ENCODE measurements at places on chromosomes 6 and 20. TPM values are rescaled to one million over a fixed set of nuclear protein-coding genes. Genes with fewer than 3 reads are reported as not detected.

DNA sequence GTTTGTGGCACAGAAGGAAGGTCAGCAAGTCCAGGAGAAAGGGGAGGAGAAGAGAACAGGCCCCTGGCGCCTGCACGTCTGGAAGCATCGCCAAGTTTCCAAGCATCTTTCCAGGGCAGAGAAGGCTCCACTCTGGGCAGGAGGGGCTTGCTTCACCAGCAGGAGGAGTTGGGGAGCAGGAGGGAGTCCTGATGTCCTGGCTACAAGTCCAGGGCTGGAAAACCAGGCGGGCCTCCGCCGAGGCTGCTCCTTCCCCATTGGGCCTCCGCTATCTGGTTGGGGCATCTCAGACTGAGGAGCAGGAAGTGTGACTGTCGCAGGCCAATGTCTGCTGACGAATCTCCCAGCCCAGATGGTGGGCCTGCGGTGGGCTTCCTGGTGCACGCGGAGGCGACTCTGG is 421.9 kb downstream of the PREX1 start:
- no peaks in the 10 kb centered on the region for H3K27me3 ChIP-seq
- DNase-seq = no peak
- H3K4me3 ChIP-seq = no peak overlapping the region
- peaks cover 3% of the 10 kb centered on the region for H3K4me1 ChIP-seq
- H3K36me3 ChIP-seq = no peaks in the 10 kb centered on the region

- peak overlapping the region; percentile 71 for H3K27ac ChIP-seq
- H3K27me3 ChIP-seq = no peaks in the 10 kb centered on the region
- peak overlapping the region; percentile 39 for H3K4me3 ChIP-seq
Measured at GRCh38 chr6:138572167-138572875, 73.0 kb upstream of the NHSL1 start.

- H3K4me1 ChIP-seq = no peaks in the 10 kb centered on the region
- no peak overlapping the region for H3K4me3 ChIP-seq
- H3K36me3 ChIP-seq = no peaks in the 10 kb centered on the region
- no peak for DNase-seq
- no peak overlapping the region for H3K27ac ChIP-seq
Measured at GRCh38 chr6:70753870-70754380, 86.2 kb downstream of the SMAP1 start.

DNA sequence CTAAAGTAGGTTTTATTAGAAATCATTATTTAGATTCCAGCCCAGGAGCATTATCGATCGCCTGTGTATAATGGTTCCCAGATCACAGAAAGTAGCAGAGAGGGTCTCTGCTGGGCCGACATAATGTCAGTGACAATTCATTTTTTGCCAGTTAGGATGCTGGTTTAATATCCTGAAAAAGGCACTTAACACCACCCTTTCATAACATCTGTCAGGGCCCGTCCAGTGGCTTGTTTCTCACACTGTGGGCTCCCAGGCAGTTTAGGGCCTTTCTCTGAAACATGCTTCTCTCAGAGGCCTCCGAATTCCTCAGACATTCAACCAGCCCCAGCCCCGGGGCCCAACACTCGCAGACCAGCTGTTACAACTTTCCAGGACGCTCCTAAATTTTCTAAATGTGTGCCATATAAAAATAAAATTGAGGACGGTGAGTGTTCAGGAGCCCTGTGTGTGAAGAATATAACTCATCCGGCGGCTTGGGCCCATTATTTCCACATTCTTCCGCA is 108.6 kb upstream of the EYA4 start:
- no peak overlapping the region for H3K27ac ChIP-seq
- no peak overlapping the region for H3K4me3 ChIP-seq
- H3K4me1 ChIP-seq = peaks cover 9% of the 10 kb centered on the region
- no peaks in the 10 kb centered on the region for H3K36me3 ChIP-seq
- H3K27me3 ChIP-seq = no peaks in the 10 kb centered on the region

- H3K27ac ChIP-seq = no peak overlapping the region
- DNase-seq = no peak
- H3K4me3 ChIP-seq = no peak overlapping the region
Measured at GRCh38 chr6:33412140-33413009, 1.6 kb downstream of the PHF1 start.

DNA sequence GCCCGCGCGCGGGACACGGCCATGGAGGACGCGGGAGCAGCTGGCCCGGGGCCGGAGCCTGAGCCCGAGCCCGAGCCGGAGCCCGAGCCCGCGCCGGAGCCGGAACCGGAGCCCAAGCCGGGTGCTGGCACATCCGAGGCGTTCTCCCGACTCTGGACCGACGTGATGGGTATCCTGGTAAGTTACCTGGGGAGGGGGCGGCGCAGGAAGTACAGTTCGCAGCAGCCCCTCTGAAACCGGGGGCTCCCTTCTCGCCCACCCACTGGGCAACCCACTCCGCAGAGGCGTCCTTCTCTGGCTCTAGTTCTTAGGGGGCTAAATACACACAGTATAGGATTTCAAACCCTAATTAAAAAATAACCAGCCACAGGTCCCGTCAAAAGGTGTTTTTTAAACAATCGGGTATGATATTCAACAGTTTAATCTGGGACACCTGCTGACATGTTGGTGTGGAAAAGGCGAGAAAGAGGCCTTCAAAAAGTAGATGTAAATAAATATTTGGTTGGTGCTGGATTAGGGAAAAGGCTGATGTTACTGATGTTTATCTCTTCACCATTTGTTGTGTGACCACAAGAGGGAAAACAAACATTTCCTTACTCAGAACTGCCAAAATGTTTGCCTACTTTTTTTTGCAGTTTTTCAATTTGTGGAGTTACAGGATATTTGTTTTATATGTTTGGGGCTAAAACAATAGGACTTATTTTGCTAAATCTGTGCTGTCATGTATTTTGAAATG is 577 bp downstream of the SASH1 start:
- no peaks in the 10 kb centered on the region for H3K36me3 ChIP-seq
- H3K4me1 ChIP-seq = peaks cover 14% of the 10 kb centered on the region
- no peaks in the 10 kb centered on the region for H3K27me3 ChIP-seq
- peak overlapping the region; percentile 29 for H3K4me3 ChIP-seq
- DNase-seq = no peak
- H3K27ac ChIP-seq = peak overlapping the region; percentile 28

DNA sequence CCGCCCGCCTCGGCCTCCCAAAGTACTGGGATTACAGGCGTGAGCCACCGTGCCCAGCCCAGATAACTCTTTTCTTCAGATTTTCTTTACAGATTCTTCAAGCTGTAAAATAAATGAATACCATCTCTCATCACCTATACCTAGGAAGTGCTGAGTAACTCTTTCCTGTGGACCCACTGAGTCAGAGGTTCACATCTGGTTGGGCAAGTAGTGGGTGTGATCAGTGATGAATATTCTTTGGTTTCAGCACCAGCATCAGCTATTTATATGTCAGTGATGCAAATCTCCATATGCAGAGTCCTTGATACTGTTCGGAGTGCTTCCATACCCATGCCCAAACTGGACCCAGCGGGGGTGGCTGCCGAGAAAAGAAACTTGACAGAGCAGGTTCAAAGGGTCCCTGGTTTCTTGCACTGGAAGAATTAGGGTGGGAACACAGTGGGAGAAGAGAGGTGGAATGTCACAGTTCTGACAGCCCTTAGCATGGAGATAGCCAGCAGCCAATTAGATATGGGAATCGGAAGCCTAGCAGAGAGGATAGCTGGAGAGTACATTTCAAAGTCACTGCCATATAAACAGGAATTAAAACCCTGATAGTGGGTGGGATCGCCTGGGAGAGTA is 64.9 kb upstream of the DDR1 start:
- no peak for DNase-seq
- H3K4me1 ChIP-seq = peaks cover 25% of the 10 kb centered on the region
- no peak overlapping the region for H3K4me3 ChIP-seq
- peak overlapping the region; percentile 78 for H3K27ac ChIP-seq
- H3K27me3 ChIP-seq = no peaks in the 10 kb centered on the region

GRCh38 chr6:130829333-130829910 is 2.2 kb downstream of the SMLR1 start:
- peaks cover 3% of the 10 kb centered on the region for H3K4me1 ChIP-seq
- no peak overlapping the region for H3K27ac ChIP-seq
- DNase-seq = no peak
- H3K4me3 ChIP-seq = no peak overlapping the region

DNA sequence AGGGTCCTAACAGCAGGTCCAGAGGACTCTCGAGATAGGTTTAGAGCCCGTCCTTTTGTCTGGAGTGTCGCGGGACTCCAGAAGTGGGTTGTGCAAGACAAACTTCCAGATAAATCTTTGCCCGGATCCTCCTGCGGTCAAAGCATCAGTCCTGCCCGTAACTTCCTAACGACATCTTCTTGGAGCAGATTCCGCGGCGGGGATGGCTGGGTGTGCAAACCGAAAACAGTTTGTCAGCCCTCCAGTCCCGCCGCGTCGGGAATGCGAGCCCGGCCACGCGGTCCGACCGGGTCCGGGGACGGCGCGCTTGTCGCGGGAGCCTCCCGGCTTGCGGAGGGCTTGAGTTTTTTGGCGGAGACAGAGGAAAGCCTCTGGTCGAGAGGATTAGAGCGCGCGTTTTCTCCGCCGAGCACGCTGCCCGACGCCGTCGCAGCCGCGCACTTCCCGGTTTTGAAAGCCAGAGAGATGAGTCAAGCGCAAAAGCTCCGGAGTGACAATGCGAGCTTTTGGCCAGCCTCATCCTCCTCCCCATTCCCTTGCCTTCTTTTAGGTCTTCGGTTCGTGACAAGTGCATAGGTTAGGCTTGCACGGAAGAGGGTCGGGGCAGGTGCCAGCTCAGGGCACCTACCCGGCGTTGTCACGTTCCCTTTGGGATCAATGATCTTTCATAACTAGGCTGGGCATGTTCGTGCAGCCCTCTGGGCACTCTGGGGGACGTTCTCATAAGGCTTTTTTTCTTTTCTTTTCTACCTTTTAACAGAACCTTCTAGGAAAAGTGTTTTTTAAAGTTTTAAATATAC is 91.3 kb upstream of the PRDM1 start:
- no peaks in the 10 kb centered on the region for H3K36me3 ChIP-seq
- DNase-seq = peak; percentile 51
- peak overlapping the region; percentile 88 for H3K27ac ChIP-seq
- H3K4me1 ChIP-seq = peaks cover 13% of the 10 kb centered on the region
- H3K4me3 ChIP-seq = peak overlapping the region; percentile 71

GRCh38 chr20:63049561-63050221 is 42.9 kb upstream of the BHLHE23 start:
- no peak overlapping the region for H3K4me3 ChIP-seq
- H3K27me3 ChIP-seq = no peaks in the 10 kb centered on the region
- DNase-seq = no peak
- no peaks in the 10 kb centered on the region for H3K4me1 ChIP-seq
- H3K27ac ChIP-seq = no peak overlapping the region
- no peaks in the 10 kb centered on the region for H3K36me3 ChIP-seq

DNA sequence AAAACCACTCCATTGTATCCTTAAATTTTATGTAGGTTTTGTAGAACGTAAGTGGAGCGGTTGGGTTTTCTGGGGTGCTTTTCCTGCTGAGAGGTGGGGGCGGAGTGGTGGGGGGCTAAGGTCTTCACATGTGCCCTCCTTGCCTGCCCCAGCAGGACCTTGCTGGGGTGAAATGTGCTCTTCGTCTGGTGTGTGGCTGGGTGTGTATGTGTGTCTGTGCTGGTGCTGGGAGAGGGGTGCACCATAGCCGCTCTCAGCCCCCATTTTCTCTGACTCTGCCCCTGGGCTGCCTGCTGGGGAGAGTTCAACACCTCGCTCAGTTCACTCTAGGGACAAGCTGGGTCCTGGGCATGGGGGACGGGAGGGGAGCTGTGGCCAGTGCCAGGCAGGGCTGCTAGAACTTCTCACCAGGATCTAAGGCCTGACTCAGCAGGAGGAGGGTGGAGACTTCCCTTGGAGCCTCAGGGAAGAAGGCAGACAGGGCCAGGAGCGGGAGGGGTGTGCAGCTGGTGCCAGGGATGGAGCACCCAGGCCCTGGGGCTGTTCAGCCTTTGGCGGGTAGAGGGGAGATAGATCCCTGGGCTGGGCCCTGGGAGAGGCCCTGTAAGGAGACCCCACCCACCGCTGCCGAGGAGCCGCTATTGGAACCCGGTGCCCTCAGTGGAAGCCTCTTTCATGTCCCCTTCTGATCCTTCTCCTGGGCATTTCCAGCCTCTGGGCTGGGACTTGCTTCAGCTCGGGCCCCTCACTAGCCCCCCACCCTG is 4.8 kb downstream of the SOX18 start:
- H3K36me3 ChIP-seq = no peaks in the 10 kb centered on the region
- DNase-seq = peak; percentile 56
- H3K27ac ChIP-seq = no peak overlapping the region

GRCh38 chr6:21893793-21894192 is 300.2 kb downstream of the SOX4 start:
- H3K4me1 ChIP-seq = no peaks in the 10 kb centered on the region
- no peak overlapping the region for H3K27ac ChIP-seq
- no peak overlapping the region for H3K4me3 ChIP-seq
- H3K27me3 ChIP-seq = no peaks in the 10 kb centered on the region

DNA sequence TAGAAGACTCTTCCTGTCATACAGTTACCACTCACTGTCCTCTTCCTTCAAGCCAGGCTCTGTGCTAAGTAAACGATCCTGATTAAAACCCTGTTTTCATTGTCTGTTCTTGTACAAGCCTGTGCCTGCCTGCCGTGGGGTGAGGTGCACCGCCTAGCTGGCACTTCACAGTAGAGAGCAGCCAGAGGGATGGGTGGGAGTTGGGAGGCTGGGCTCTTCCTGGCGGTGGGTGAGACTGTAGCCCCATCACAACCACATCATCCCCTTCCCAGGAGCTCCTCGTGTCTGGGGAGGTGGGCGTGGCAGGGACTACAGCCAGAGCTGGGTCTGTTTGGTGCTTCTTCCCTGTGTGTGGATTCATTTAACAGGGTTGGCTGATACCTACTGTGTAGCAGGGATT is 382.0 kb downstream of the TAF4 start:
- no peak for DNase-seq
- H3K27me3 ChIP-seq = peaks cover 5% of the 10 kb centered on the region
- no peak overlapping the region for H3K4me3 ChIP-seq

DNA sequence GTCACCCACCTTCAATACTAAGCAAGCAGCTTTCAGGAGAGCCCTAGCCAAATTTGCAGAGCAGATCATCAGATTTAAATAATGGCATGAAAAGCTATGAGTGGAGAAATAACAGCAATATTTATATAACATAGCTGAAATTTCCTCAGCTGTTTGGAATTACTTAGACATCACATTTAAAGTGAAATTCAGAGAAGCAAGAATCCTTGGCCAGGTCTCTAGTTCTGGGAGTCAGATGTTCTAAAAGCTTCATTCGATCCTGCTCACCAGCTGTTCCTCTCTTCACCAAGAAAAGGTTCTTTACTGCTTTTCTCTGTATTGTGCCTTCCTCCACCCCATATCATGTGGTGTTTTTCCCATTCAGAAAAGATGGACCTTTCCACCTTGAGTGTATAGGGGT is 152.3 kb upstream of the JAG1 start:
- DNase-seq = no peak
- H3K4me3 ChIP-seq = no peak overlapping the region
- H3K36me3 ChIP-seq = no peaks in the 10 kb centered on the region
- no peaks in the 10 kb centered on the region for H3K4me1 ChIP-seq
- H3K27ac ChIP-seq = no peak overlapping the region

GRCh38 chr20:50464725-50465650 is 45.2 kb upstream of the PTPN1 start:
- H3K36me3 ChIP-seq = no peaks in the 10 kb centered on the region
- no peak overlapping the region for H3K4me3 ChIP-seq
- no peak for DNase-seq
- H3K27ac ChIP-seq = no peak overlapping the region

The RNASET2 gene
- 144 TPM for total RNA-seq

The CAGE1 gene
- total RNA-seq = 0.17 TPM

The MYLIP gene
- total RNA-seq = 76.0 TPM

The CALHM4 gene
- total RNA-seq = not detected

The AIF1 gene
- total RNA-seq = 4.6 TPM

The COMMD7 gene
- 62.7 TPM for total RNA-seq

The FAM83B gene
- 29.2 TPM for total RNA-seq

Measured in hepatocyte (in vitro differentiated cells).